ENCODE measurements at places on chromosomes 6 and 20. TPM values are rescaled to one million over a fixed set of nuclear protein-coding genes. Genes with fewer than 3 reads are reported as not detected.

SIM1 gene
- 0.41 TPM for total RNA-seq

BPIFB2 gene
- not detected for total RNA-seq

COL12A1 gene
- total RNA-seq, result 6.3 TPM

DACT2 gene
- total RNA-seq, result 0.23 TPM

OXT gene
- total RNA-seq, result not detected

PPP1R14C gene
- total RNA-seq, result 2.5 TPM

FAM217A gene
- total RNA-seq, result not detected

GPX5 gene
- total RNA-seq, result not detected

TBXT gene
- 44.8 TPM for total RNA-seq

CYP39A1 gene
- 2.5 TPM for total RNA-seq

GRCh38 chr20:20896606-20897005 is 184.2 kb upstream of the RALGAPA2 start:
- no peak for DNase-seq

DNA sequence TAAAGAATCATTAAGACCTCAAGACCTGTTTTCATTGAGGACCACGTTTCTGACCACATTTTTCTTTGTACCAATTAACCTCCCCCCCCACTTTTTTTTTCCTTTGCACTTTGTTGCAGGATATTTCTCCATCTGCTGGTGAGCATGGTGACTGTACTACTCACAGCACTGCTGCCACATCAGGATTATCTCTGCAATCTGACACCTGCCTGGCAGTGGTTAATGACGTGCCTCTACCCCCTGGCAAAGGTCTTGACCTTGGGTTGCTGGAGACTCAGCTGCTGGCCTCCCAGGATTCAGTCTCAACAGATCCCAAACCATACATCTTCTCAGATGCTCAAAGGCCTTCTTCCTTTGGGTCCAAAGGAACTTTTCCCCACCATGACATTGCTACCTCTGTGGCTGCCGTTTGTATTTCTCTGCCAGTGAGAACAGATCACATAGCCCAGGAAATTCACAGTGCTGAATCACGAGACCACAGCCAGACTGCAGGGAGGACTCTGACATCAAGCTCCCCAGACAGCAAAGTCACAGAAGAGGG is 46.6 kb upstream of the EDN3 start:
- DNase-seq, result no peak

GRCh38 chr6:135159531-135159930 is 21.6 kb upstream of the MYB start:
- DNase-seq, result no peak

GRCh38 chr20:32451682-32452461 is 93.7 kb downstream of the ASXL1 start:
- DNase-seq, result no peak

DNA sequence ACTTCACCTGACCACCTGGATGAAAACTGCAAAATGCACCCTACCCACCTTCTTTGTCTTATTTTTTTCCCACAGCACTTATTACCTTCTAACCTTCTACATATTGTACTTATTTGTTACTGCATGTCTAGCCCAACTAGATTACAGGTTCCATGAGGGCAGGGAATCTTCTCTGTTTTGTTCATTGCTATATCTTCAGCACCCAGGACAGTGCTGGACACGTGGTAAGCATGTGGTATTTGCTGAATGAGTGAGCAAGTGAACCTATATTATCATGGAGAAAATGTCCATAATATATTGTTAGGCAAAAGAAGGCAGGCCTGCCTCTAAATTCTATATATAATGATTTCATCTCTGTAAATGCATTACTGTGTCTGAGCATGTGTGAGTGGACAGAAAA is 107.0 kb downstream of the TRERF1 start:
- no peak for DNase-seq

DNA sequence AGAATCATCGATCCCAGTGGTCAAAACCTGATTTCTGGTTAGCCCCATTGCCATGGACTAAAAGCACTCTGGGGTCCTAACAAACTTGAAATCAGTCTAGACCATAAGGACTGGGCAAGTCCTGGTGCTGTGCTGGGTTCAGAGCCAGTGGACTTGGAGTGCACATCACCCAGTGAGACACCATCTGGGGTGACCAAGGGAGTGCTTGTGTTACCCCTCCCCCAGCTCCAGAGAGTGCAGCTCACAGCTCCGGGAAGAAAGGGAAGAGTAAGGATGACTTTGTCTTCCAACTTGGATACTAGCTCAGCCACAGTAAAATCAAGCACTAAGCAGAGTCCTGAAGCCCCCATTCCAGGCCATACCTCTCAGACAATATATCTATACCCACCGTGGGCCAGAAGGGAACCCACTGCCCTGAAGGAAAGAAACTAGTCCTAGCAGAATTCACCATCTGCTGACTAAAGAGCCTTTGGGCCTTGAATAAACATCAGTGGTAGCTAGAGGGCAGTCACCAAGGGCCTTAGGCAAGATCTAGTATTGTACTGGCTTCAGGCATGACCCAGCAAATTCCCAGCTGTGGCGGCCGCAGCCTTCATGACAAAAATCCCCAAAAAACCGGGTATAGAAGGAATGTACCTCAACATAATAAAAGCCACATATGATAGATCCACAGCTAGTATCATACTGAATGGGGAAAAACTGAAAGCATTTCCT is 153.5 kb upstream of the OGFRL1 start:
- no peak for DNase-seq

- DNase-seq, result peak; percentile 66
These were observed 1.3 kb downstream of the SOBP start for GRCh38 chr6:107491138-107491609.

DNA sequence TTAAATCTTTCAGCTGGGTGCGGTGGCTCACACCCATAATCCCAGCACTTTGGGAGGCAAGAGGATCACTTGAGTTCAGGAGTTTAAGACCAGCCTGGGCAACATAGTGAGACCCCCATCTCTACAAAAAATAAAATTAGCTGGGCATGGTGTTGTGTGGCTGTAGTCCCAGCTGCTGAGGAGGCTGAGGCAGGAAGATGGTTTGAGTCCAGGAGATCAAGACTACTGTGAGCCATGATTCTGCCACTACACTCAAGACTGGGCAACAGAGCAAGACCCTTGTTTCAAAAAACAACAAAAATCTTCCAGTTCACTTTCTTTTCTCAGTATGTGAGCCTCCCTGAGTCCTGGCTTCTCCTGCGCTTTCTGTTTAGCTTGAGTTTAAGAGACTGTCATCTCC is 7.9 kb downstream of the SDHAF4 start:
- no peak for DNase-seq

DNA sequence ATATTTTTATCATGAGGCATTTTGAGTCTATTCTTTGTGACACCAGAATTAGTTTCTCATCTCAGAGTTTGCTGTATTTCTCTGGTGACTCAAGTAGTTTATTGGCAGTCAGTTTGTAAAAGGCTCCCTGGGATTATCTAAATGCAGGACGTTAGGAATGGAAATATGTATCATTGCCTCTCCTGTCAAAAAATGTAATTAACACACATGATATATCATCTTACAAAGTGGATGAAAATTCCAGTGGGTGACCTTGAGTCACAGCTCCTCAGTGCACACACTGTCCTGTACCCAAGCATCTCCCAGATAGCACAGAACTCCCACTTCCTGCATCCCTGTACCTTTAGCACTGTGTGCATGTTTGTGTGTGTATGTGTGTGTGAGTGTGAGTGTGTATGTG is 258.6 kb downstream of the LAMA2 start:
- DNase-seq, result no peak

DNA sequence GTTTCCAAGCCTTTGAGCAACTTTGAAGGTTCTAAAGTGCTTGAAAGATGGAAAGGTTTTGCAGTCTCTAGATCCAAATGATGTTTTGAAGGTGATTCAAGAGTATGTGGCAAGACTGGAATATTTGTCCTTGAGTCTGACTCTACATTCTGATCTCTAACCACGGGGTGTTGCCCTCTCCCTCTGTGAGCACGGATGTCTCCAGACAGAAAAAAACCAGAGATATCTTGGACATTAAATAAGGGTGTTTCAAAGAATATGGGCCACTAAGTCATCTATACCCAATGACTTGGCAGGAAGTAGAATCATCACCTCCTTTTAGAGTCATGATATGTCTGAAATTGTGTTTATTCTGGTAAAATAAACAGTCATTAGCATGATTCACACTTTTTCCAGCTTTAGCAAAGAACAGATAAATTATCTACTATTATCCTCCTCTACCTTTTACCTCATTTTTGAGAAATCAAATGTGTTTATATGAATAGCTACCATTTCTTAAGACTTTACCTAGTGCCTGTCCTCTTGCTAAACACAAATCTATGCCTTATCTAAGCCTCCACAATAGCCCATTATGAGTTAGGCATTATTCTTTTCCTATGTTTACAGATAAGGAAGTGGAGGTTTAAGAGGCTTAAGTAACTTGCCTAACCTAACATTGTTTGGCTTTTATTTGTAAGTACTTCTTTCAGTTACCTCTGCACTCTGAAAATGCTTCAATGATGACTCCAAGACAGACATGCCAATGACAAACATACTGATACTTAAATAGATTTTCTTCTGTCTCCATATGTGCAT is 384.4 kb downstream of the BMP2 start:
- no peak for DNase-seq

GRCh38 chr6:124517339-124517738 is 444.9 kb upstream of the RNF217 start:
- no peak for DNase-seq

DNA sequence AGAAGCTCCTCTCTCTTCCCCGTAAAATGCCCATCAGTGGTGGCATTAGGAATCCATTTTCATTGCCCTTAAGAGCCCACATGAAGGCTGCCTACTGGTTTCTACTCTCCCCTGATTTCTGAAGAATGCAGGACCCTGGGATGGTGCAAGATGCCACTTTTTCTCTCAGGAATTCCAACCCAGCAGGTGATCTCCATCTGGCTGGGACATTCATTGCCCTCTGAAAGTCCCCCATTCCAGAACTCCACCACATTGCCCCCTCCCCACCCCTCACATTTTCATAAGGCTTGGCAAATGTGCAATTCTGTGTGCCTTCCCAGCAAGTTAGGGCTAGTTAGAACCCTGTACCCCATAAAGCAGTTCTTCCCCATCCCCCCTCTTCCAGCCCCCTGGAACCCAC is 88.0 kb downstream of the BANF2 start:
- DNase-seq, result no peak

DNA sequence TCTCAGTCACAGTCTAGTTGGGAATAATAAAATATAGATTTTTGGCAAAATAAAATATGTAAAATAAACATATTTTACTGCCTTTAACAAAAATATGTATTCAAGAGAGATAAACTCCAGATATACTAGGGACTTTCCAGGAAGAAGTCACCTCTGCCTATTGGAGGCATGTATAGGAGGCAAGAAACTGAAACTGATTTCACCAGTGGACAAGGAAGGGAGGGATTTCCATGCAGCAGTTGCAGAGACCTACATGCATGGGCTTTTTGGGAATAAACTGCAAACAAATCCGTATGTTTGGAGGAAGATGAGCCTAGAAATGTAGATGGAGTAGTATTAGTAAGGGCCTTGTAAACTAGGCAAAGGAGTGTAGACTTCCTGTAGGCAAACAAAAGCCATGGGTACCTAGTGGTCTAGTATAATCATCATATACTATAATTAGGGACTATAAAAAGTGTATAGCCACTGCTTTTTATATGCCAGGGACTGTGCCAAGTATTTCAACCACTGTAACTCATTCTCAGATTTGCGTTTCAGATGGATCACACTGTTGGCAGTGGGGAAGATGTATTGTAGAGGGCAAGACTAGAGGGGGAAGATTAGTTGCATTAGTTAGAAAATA is 38.9 kb downstream of the CD109 start:
- DNase-seq, result no peak

DNA sequence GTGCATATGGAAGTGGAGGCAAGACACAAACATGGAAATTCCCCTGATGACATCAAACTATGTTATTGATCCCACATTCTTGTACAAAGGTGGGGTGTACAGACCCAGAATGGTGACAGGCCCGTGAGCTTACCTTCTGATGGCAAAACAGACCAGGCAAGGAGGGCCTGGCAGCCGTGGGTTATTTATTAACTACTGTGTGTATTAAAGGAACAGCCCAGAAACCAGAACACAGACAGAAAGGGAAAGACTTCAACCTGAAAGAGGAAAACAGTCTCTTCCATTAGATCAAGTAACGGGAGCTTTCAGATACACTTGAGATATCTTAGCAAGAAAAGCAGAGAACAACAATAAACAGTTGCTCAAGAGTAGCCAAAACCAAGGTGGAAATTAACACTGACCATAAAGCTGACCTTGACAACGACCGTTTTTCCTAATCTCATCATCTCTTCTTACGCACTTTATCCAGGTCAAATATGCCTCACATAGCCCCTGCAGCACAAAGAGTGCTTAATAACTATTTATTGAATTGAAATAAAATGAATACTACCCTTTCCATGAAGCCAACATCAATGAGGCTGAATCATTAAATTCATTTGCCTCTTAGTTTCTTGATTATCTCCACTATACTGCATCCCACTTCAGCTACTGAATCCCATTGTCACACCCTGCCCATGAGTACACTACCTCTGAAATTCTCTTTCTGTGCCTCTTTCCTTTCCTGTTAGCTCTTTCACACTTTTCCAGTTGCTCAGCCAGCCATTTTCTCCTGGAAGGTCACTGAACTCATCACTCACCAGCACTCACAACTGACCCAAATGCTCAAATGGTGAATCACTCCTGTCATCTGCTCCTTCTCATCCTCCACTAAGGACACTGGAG is 67.4 kb downstream of the MOXD1 start:
- DNase-seq, result no peak

DNA sequence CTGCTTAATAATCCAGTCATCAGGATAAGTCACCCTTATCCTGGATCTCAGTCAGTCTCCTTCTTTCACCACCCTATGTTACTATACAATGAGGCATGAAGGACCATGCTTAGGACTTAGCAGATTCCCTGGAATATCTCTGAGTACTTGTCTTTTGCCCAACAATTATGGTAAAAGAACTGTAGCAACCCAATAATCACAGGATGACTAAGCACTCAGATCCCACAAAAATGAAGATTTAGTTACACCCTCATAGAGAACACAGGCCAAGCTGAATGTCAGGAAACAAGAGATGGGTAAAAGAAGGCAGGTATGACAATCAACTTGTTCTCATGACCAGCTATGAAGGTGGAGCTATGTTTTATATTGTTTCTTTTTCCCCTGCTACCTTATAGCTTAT is 91.4 kb downstream of the EDN1 start:
- DNase-seq, result no peak

DNA sequence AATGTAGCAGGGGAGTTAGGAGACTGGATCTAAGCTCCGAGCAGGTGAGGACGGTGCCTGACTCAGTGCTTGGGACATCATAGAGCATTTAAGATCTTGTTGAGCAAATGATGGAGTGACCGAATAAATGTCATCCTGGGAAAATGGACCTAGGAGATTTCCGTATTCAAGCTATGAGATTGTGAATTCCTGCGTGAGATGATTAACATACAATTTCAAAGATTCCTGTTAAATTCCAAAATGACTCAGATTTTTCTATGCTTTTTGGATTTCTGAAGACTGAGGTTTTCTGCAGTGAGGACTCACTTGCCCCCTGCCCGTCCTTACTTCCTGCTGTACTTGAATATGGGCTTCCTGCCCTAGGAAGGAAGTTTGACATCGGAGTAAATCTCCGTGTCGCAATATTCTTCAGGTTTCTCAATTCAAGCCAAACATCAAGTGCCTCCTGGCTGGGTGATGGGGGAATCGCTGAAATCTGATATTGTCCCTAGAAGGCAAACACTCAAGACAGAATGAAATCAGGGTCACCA is 5.2 kb downstream of the SYTL3 start:
- no peak for DNase-seq

GRCh38 chr6:159249128-159249527 is 79.9 kb downstream of the FNDC1 start:
- no peak for DNase-seq
